ENCODE measurements at places on chromosomes 7 and 10. TPM values are rescaled to one million over a fixed set of nuclear protein-coding genes. Genes with fewer than 3 reads are reported as not detected.

The GTPBP10 gene
- 66.7 TPM for total RNA-seq

The SORCS1 gene
- total RNA-seq = 5.8 TPM

The OPALIN gene
- total RNA-seq = 1.4 TPM

The TAF3 gene
- total RNA-seq = 4.6 TPM
